Fibroblast of skin of right biceps (primary cell): ENCODE measurements at places on chromosomes 12 and 14.

DNA sequence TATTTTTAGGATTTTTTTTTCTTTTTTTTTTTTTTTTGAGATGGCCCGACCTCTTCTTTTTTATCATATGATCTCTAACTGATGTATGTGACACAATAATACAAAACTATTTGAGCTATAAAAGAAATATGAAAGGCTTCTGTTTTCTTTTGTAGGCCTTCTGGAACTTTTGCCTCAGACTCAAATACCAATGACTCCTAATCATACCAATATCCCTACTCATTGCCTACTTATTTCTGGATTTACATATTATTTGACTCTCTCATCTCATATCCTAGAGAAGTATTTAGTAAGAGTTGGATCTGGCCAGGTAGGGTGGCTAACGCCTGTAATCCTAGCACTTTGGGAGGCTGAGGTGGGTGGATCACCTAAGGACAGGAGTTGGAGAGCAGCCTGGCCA lies 12.7 kb upstream of the WDR89 start:
- DNase-seq, result peak; percentile 64

DNA sequence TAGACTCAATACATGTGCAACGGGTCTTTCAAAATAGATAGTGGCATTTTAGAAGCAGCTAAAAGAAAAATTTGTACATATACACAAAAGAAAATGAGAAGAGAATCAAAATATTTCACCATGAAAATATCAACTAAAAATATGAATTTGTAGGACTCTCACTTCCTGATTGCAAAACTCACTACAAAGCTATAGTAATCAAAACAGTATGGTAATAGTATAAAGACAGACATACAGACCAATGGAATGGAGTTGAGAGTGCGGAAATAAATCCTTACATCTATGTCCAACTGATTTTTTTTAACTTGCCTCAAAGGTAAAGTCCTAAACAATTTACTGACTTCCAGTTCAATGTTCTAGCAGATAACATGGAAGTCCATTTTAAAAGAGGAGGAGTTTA lies 13.1 kb downstream of the C2CD5 start:
- no peak for DNase-seq

DNA sequence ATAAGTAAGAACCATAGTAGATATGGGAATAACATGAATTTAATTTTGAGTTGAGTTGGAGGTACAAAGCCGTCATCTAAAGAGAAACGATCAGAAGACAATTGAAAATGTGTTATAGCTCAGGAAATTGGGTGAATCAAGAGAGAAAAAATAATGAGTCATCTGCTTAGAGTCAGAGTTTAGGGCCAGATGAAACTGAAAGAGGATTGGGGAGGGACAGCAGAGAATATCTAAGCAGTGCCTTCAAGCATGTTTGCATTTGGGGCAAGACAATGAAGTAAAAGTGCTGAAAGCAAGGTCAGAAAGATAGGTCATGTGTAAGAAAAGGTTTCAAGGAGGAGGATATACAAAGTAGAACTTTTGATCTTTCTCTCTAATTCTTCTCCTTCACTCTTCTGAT lies 49.4 kb downstream of the SLC15A5 start:
- no peak for DNase-seq

DNA sequence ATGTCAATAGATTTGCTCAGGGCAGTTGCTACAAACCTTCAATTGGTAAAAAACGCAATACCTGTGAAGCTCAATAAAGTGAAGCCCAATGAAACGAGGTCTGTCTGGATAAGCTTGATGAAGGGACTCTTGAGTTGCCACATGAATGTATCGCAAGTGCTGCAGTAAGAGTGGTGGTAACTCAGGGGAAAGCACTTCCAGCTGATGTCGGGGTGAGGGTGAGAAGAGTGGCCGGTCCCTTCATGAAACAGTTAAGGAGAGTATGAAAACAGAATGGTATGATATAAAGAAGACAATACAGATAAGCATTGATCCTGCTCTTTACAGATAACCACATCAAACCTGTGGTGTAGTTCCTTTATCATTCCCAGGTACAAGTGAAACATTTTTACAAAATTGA lies 83.4 kb upstream of the EVL start:
- no peak for DNase-seq

- peak; percentile 57 for DNase-seq
Observed at GRCh38 chr12:67034110-67034879, 234.9 kb upstream of the CAND1 start.

GRCh38 chr12:62767496-62767895 lies 167.5 kb downstream of the PPM1H start:
- peak; percentile 88 for DNase-seq

- no peak for DNase-seq
Observed at GRCh38 chr14:95290871-95291431, 28.8 kb downstream of the CLMN start.

- DNase-seq, result no peak
Observed at GRCh38 chr14:95317817-95318343, 1.8 kb downstream of the CLMN start.

DNA sequence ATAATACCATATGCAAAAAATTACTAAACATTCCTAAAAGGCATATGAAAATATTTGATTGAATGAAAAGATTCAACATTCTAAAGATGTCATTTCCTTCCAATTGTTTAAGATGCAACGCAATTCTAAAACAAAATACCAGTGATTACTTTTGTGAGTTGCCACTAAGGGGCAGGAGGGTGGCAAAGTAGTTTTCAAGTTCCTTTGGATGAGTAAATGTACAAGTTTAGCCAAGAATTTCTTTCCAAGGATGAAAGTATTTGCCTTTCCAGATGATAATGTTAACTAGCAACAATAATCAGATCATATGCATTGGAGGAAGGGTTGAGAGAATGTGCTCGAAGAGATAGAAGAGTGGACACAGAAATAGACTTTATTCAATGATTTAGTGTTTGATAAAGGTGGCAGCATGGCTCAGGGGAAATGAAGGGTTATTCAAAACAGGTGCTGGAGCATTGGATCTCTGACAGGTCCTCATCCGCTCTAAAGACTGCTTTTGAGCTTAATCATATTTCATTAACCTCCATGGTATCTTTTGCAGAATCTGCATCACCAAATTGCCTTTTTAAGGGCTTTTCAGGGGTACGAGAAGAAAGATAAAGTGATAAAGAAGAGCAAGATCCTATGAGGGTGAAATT lies 678.5 kb upstream of the TBX3 start:
- DNase-seq, result peak; percentile 40

GRCh38 chr14:89899291-89899690 lies 55.2 kb downstream of the EFCAB11 start:
- DNase-seq, result peak; percentile 85

GRCh38 chr14:78401866-78402265 lies 231.7 kb downstream of the NRXN3 start:
- peak; percentile 36 for DNase-seq

GRCh38 chr14:103031956-103032355 lies 25.4 kb downstream of the CDC42BPB start:
- no peak for DNase-seq

GRCh38 chr12:96808587-96808986 lies 98.5 kb upstream of the NEDD1 start:
- no peak for DNase-seq
